ENCODE measurements at places on chromosomes 11 and 22.

DNA sequence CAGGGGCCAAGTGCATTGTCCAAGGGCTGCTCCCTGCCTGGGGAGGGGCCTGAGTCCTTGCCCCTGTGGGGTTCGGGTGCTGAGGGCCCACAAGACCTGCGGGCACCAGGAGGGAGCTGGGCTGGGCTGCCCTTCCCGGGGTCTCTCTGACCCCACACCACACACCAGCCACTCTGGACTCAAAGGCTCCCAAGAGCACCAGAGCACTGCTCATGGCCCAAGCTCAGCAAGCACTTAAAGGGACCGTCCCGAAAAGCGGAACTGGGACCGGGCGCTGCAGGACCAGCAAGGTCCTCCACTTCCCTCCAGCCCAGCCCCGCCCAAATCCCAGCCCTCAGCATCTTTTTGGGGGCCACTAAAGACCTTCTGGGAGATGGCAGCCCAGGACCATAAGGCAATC is 5.3 kb downstream of the LSP1 start:
- DNase-seq, result no peak

- DNase-seq, result no peak
These were observed 10.4 kb upstream of the ASPHD2 start for GRCh38 chr22:26418620-26419019.

DNA sequence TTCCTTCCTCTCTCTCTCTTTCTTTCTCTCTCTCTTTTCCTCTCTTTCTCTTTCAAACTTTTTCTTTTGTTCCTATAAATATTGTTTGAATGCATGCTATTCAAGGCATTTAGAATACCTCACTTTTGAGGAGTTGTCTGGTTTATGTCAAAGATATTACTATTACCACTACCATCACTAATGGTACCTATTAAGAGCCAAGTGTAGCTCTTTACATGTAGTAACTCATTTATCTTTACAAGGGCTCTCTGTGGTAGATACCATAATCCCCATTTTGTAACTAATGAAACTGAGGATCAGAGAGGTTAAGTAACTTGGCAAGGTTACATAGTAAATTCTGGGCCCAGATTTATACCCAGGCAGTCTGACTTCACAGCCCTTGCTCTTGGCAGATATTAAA is 116.0 kb downstream of the CSTPP1 start:
- DNase-seq, result no peak

DNA sequence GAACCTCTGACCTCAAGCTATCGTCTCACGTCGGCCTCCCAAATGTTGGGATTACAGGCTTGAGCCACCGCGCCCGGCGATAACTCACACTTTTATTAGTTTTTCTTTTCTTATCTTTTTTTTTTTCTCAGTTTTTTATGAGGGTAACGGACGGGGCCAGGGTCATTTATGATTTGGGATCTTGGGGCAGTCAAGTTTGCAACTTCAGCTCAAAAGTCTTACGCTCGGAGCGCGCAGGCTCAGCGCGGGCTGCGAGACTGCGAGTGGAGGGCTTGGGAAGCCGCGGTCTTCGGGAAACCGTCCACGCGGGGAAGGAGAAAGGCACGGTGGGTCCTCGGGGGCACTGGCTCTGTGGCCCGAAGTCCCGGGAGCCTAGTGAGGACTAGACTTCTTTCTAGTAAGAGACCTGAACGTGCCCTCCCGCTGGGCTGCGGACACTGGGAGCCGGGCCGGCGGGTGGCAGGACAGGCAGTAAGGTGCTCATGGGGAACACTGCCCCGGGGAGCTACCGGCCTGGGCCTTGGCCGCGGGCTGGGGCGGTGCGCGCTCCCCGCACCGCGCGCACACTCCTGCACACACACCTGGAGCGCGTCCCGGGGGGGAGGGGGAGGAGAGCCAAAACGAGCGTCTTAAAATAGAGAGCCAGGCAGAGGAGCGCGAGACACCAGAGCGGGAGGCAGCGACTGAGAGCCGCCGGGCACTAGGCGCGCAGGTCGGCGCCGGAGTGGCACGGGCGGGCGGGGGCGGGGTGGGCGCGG is 476 bp upstream of the BARX2 start:
- DNase-seq, result peak; percentile 22

DNA sequence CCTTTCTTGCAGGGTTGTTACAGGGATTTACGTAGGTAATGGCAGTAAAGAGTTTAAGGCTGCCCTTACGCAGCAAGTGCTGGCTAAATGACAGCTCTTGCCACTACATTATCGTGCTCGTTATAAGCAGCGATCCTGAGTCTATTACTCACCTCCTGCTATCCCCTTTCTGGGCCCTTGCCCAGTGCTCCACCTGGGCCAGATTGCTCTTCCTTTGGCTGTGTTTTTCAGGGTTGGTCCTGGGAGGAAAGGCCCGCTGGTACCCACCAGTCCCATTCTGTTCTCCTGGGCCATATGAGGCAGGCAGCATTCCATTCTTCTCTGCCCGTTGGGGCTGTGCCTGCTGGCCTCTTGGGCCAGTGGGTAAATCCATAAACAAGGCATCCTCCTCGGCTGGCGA is 87.5 kb downstream of the C11orf58 start:
- no peak for DNase-seq

DNA sequence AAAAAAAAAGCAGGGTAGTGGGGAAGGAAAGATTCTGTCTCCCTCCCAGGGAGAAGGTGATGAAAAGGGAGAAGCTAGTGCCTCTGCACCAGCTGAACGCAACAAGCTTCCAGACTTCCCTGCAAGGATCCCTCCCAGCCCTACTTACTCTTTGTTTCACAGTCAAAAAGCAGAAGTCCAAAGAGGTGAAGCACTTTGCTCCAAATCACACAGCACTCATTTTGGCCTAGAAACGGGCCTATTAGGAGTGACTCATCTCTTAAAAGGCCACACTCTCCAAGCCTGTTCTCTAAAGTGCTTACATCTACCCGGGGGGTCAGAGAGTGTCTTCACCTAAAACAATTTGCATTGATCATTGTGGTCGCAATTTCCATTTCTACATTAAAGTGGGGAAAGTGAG is 17.7 kb upstream of the GRK3 start:
- DNase-seq, result no peak

- no peak for DNase-seq
These were observed 48.6 kb upstream of the PARVG start for GRCh38 chr22:44131989-44132685.
